ENCODE measurements at places on chromosomes 7 and 10.

GRCh38 chr7:32942415-32943251 lies 14.6 kb upstream of the FKBP9 start:
- peak; percentile 88 for DNase-seq

GRCh38 chr10:11358923-11359575 lies 252.4 kb downstream of the USP6NL start:
- DNase-seq, result no peak

DNA sequence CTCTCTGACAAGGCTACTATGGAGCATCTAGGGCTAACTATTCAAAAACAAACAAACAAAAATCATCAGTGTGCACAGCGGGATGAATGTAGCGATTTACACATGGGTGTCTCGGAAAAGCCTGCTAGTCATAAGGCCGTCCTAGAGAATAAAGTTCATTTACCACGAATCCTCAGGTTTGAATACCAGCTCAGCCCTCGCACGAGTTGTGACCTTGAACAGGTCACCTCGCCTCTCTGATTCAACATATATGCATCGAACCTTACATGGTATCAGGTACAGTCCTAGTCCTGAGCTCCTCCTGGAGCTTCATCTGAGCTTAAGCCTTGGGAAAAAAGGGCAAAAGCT lies 572 bp downstream of the ATP5MF start:
- no peak for DNase-seq

- no peak for DNase-seq
These were observed 31.1 kb downstream of the JAZF1 start for GRCh38 chr7:28149291-28150101.

GRCh38 chr10:62000037-62000603 lies 98.6 kb downstream of the ARID5B start:
- no peak for DNase-seq

GRCh38 chr10:107103174-107104025 lies 61.1 kb downstream of the SORCS1 start:
- DNase-seq, result no peak

DNA sequence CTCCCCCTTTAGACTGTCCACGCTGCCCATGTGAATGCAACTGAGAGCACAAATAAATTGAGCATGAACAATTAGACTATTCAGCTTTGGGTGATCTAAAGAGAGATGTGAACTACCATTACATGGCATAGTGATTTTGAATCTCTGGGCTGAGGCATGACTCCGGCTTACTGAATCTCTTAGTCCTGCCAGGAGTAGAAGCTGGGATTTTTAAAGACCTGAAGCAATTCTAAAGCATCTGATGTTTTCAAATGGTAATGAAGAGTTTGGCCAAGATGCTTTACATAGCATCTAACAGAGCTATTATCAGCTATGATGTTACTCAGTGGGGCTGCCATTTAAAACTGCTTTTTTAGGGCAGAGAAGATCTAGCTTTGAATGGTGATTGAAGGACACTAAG lies 1059.1 kb downstream of the SORCS3 start:
- no peak for DNase-seq

- no peak for DNase-seq
These were observed 17.0 kb upstream of the LFNG start for GRCh38 chr7:2502647-2502966.

All from colonic mucosa (tissue), 4 donors.